ENCODE measurements at places on chromosomes 16 and 17. TPM values are rescaled to one million over a fixed set of nuclear protein-coding genes. Genes with fewer than 3 reads are reported as not detected.

DNA sequence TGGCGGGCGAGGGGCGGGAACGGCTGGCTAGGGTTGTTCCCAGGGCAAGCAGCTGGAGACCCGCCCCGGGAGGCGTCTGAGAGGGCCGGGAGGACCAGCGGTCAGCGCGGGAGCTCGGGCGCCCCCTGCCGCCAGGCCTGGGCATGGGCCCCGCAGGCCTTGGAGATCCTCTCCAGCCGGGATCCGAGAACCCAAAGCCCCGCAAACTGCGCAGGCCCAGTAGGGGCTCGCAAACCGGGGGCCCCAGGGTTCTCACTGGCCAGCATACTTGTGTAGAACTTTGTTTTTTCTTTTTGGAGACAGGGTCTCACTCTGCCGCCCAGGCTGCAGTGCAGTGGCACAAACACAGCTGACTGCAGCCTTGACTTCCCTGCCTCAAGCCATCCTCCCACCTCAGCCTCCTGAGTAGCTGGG, 20.8 kb upstream of the ZNF423 start:
- DNase-seq, result no peak

The TMEM98 gene
- 190 TPM for total RNA-seq

DNA sequence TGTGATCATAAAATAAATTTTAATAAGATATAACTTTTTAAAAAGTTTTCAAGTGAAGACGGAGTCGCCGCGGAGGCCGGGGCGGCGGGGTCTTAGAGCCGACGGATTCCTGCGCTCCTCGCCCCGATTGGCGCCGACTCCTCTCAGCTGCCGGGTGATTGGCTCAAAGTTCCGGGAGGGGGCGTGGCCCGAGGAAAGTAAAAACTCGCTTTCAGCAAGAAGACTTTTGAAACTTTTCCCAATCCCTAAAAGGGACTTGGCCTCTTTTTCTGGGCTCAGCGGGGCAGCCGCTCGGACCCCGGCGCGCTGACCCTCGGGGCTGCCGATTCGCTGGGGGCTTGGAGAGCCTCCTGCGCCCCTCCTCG, at the start of gene FOXC2:
Gene FOXC2 (plus strand): TSS at position 229 of the 365 bp plus-strand sequence. CDS start 507 bp downstream, outside the sequence.
- DNase-seq, result peak; percentile 97

The ITGAD gene
- not detected for total RNA-seq

The CCL11 gene
- total RNA-seq, result not detected

DNA sequence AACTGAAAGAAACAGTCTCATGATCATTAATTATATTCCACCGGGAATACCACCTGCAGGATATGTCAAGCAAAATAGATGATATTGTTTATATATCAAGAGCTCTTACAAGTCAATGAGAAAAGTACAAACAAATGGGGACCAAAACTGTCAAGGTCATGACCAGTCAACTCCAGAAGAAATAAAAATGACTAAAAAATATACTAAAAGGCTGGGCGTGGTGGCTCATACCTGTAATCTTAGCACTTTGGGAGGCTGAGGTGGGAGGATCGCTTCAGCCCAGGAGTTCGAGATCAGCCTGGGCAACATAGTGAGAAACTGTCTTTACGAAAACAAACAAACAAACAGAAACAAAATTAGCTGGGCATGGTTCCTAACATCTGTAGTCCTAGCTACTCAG, 49.8 kb upstream of the SCNN1B start:
- DNase-seq, result no peak

All from fibroblast of lung (primary cell).